ENCODE measurements at places on chromosomes 1 and 21.
A peak's percentile ranks its signal among the peaks of the same experiment; 100 is the strongest.

DNA sequence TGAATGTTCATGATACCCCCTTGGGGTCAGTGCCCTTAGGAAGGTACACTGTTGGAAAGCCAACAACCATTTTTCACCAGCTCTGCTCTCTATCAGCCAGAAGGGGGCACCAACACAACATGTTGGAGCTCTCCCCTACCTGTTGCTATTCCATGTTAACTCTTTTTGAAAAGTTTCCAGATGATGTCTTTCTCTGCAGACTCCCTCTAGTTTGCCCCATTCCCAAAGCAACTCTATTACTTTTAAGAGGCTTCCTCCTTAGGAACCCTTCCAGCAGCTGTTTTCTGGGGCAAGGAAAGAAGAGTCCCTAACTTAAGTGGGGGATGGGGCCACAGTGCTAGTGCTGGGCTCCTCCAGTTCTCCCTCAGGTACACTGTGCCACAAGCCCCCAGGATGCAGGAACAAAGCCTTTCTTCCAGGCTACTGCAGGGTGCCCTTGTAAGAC lies 22.9 kb upstream of the NDC1 start:
- DNase-seq: no peak

GRCh38 chr1:114976891-114977290 lies 52.7 kb upstream of the TSHB start:
- no peak for DNase-seq

GRCh38 chr1:47906009-47906432 lies 91.2 kb downstream of the TRABD2B start:
- no peak for DNase-seq

DNA sequence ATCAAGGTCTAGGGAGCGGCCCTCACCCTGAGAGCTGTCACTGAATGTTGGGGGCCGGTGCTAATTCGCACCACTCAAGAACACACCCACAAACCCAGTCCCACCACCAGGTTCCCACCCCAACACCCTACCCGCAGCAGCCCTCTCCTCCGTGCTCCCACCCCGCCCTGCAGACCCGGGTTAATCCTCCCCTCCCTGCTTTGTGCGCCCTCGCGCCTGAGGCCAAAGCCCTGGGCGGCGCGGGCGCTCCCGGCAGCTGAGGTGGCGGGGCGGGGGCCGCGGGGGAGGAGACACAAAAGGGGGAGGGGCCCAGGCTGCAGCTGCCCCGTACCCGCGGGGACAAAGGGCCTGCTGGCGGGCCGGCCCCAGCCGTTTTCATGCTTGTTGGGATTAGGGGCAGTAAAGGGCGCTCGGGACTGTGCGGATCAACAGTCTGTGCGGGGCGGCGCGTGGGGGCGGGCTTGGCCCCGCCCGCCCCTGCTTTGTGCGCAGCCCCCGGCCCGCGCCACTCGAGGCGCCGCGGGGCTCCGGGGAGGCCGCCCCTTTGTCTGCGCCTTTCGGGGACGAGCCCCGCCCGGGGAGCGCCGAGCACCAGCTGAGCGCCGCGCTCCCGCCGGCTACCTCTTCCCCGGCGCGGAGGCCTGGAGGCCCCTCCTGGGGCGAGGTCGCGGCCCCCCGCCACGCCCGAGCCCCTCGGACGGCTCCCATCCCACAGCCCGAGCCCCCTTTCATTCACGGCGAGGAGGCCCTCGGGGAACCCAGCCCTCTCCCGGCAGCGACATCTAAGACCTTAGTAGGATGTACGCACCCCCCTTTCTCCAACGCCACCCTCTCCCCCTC lies 10.9 kb downstream of the C1orf216 start:
- peak; percentile 23 for DNase-seq

DNA sequence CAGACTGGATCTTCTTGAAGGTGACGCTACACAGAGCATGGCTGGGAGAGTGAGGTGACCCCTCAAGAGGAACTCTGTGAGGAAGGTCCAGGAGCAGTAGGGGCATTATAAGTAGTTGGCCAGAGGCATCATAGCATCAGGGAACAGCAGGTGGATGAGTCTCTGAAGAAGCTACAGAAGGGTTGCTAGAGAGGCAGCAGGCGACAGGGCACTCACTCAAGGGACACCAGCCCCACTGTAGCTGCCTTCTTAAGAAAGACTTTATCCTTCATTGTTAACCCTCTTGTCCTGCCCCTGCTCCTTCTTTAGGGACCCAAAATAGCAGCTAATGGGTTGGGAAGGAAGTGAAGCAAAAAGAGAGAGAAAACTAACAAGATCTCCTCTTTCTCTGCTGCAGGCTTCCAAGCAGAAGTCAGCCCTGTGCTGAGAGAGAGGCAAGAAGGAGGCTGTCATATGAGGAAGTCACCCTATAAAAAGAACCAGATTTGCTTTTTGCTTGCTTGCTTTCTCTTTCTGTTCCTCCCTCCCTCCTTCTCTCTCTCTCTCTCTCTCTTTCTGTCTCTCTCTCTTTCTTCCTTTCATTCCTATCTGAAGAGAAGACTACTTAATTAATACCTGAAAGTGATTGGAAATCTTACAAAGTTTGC lies 7.7 kb upstream of the CD5L start:
- no peak for DNase-seq

DNA sequence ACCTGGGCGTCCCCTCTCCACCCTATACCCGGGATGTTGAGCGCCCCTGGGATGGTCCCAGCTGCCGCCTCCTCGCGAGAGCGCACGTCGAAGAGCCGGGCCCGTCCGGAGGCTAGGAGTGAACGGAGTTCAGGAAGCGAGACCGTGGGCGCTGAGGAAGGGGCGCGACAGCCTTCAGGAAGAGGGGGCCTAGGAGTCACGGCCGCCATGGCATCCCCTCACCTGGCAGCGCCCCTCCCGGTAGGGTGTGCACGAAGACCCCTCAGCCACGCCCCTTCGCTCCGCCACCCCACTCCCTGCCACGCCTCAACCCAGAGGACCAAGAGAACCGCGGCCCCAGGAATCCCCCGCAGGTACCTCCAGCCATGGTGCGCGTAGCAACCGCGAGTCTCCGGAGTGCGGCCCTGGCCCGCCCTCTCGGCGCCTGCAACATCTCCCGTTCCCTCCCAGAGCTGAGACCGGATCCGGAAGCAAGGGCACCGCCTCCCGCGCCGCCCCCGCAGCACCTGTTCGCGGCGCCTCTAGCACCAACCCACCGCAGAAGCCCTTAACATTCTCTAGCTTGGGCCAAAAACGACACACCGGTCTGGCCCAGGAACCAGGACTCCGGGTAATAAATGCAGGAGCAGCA lies at the start of gene TSTD1:
TSS of gene TSTD1 (minus strand) at position 442 of the 631 bp plus-strand sequence. CDS start at position 367, 75 bp downstream.
- peak; percentile 61 for DNase-seq

- peak; percentile 41 for DNase-seq
Measured at GRCh38 chr1:27491748-27492700, 2.1 kb upstream of the WASF2 start.

DNA sequence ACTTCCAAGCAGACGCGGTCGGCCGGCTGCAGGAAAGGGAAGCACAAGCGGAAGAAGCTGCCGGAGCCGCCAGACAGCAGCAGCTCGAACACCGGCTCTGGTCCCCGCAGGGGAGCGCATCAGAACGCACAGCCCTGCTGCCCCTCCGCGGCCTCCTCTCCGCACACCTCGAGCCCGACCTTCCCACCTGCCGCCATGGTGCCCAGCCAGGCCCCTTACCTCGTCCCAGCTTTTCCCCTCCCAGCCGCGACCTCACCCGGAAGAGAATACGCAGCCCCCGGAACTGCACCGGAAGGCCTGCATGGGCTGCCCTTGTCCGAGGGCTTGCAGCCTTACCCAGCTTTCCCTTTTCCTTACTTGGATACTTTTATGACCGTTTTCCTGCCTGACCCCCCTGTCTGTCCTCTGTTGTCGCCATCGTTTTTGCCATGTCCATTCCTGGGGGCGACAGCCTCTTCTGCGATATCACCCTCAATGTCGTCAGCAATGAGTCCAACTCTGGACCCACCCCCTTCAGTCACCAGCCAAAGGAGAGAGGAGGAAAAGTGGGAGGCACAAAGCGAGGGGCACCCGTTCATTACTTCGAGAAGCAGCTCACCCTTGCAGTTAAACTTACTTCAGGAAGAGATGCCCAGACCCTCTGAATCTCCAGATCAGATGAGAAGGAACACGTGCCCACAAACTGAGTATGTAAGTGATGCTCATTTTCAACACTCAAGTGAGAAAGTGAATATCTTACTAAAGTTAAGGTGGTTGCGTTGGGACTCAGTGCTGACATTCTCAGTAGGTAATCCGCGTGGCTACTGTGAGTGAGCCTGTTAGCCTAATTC lies 25.5 kb downstream of the UTS2 start:
- no peak for DNase-seq

DNA sequence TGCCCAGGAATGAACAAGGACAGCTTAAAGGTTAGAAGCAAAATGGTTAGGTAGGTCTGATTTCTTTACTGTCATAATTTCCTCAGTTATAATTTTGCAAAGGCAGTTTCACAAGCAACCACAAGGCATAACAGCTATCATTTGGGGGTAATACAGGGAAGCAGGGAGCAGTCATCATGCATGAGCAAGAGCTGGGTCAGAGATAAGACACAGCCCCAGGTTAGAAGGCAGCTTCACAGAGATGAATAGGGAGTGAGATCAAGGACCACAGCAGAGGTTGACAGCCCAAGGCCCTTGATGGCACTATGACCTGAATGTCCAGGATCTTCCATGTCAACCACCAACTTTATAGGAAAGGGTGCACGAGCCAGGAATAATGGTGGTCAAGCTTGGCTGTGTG lies 9.0 kb upstream of the CSRP1 start:
- no peak for DNase-seq

- DNase-seq: peak; percentile 42
Measured at GRCh38 chr1:27789540-27790041, 16.6 kb downstream of the STX12 start.

- no peak for DNase-seq
Measured at GRCh38 chr21:41482301-41482700, 25.7 kb downstream of the TMPRSS2 start.

GRCh38 chr1:197908716-197909220 lies 6.3 kb downstream of the C1orf53 start:
- no peak for DNase-seq

DNA sequence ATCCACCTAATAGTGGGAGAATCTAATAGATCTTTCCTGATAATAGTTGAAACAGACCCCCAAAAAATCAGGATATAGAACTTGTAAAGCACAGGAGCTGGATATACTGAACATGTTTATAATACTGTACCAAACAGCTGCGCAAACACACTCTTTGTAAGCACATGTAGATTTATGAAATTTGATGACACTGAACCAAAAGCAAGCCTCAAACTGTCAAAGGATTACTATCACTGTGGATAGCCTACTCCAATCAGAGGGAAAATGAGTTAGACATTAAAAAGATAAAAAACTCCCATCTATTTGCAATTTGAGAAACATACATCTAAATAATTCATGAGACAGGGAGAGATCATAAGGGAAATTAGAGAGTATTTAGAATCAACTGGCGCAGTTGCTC lies 26.1 kb downstream of the RCAN3 start:
- no peak for DNase-seq

GRCh38 chr1:1079408-1080121 lies 5.5 kb upstream of the RNF223 start:
- peak; percentile 65 for DNase-seq

DNA sequence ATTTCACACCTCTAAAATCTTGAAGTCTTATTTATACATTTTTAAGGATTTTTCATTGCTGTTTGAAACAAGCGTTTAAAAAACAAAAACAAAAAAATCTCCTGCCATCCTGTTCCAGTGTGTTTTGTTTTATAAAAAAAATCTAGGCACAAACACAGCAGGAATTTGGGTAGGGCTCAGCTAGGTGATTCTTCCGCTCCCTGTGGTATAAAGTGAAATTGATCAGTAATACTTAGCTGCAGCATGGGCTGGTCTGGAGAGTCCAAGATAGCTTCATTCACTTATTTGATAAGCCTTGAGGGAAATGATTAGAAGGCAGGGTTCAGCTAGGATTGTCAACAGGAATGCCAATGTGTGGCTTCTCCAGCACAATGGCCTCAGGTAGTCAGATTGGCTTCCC lies 25.7 kb downstream of the ATF3 start:
- no peak for DNase-seq

GRCh38 chr1:38615680-38616079 lies 243.9 kb downstream of the RRAGC start:
- no peak for DNase-seq

DNA sequence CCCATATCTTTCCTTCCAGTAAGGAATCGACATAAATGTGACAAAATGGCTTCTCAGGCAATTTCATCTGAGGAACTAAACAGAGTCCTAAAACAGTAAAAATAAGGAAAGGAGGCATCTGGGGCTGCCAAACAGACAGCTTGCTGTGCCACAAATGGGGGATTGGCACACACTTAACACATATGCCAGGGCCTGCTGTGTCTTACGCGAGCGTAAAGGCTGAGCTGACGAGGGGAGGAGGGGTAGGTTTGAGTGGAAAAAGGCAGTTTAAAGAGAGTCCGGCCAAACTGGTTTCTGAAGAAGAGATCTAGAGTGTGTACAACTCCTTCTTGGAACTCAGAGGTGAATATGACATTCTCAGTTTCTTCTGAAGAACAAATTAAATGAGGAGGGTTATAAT lies 244.1 kb upstream of the MAP1LC3C start:
- no peak for DNase-seq

DNA sequence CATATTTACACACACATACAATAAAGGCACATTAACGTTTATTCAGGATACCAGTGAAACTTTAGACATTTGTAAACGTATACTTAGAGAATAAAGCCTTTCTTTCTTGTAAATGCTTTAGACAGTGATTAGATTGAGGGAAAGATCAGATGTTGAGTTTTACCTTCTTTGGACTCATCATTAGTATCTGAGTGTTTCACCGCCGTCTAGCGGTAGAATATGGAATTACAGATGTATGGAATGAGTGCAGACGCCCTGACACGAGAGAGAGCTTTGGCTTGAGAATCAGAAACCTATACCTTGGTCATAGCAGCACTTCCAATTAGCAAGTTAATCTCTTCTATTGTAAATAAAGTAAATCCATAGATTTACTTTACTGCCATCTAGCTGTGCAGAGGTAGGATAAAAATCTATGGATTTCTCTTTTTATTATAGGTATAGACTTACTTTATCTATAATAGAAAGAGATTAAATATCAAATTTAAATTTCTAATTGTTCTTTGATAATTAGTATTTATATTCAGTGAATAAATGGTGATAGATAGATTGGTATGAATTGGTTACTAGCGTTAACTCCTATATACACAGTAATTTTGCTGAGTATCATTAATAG lies 12.6 kb downstream of the FLG2 start:
- no peak for DNase-seq

DNA sequence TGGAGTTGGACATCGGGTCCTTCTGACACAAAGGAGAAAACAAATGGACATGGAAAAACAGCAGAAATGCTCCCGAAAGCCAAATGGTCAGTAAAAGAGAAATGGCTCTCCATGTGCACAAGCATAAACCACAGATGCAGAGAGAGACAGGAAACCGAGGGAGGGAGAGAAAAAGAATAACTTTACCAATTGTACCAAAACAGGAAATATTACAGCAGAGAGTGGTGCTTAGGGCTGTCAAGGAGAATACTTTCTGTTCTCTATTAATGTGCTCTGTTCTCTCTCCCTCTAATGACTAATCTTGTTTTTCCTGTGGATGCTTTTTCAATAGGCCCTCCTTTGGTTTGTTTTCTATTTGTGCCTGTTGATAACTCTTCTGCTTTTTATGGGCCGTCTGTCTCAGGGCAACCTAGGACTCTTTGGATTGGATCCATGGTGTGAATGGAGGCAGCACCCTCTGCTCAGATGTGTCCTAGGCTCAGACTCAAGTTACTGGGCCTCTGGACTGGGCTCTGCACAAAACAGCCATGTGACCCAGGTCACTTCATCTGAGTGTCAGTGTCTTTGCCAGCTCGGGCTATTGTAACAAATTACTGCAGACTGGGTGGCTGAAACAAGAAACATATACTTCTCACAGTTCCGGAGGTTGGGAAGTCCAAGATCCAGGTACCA lies 663.0 kb downstream of the NPHP4 start:
- DNase-seq: no peak

GRCh38 chr1:36603461-36603860 lies 120.7 kb upstream of the CSF3R start:
- no peak for DNase-seq

Data from psoas muscle (tissue), 8 donors.